ENCODE measurements at places on chromosomes 2 and 18.

GRCh38 chr2:131046918-131047652 is 46.2 kb downstream of the FAM168B start:
- DNase-seq: no peak

DNA sequence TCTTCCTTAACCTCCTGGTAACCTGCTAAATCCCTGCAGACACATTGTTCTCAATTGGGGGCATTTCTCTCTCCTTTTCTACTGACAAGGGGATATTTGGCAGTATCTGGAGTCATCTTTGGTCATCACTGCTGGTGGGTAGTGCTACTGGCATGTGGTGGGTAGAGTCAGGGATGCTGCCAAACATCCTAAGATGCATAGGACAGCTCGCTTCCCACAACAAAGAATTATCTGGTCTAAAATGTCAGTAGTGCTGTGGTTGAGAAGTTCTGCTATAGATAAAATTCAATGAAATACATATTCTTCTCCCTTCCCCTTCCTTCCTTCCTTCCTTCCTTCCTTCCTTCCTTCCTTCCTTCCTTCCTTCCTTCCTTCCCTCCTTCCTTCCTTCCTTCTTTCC is 18.7 kb upstream of the LHCGR start:
- DNase-seq: no peak

DNA sequence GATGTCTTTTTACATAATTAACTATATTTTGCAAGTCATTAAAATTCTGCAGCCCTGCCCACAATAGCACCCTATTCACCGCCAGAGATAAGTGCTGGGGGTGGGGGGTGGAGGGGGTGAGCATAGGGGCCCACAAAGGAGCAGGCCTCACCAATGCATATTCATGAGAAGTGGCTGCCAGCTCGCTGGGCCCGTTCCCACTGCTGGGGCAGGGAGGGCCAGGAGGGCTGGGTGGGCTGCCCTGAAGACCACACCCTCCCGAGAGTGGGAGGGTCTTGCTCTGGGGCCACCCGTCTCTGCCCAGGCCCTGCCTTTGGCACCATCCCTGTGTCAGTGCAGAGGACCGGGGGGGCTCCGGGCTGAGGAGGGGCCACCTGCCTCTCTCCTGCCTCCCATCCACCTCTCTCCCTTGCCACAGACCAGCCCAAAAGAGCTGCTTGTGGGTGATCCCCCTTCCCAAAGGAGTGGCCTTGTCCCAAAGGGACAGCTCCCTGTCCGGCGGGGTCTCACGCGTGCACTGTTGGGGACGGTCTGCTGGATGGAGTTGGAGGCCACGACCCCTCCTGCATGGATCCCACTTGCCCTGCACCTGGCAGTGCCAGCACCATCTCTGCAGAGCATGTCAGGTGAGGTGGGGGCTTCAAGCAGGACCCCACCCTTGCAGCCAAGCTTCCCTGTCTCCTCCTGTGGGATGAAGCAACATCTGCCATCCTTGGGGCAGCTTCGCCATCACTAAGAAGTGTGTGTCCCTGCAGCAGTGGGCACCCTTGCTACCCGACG is 138.8 kb upstream of the GPC1 start:
- DNase-seq: no peak

- no peak for DNase-seq
These were observed 11.3 kb downstream of the OSR1 start for GRCh38 chr2:19346983-19347618.

DNA sequence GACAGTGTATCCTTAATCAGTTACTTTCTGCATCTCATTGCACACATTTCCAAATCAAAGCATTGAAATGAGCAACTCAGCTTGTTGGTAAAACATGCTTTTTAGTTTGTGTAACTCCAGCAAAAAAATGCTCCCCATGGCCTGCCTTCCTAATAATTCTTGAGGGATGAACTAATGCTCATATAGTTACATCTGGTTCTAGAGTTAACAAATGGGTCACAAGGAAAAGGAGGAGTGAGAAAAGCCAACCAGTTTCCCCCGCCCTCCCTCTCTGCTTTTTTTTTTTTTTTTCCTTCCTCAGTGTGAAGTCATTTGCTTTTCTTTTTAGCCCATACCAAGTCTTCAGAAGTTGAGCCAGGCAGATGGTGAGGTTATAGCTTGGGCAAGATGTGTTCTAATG is 231.7 kb downstream of the MTX2 start:
- DNase-seq: no peak

DNA sequence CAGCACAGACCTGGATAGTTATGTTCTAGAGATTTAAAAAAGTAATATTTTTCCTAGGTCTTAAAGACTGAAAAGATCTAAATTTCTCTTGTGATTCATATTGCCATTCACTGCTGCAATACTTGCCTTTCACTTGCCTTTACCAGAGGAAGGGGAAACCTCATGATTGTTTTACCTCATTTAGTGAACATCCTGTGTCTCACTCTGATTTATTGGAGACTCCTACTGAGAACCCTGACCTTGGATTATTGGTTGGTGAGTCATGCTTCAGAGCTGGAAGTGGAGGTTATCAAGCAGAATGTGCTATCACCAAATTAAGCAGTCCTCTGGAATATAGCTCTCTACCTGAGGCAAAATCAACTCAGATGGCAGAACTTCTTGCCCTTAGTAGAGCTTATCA is 500.5 kb downstream of the TSN start:
- no peak for DNase-seq

DNA sequence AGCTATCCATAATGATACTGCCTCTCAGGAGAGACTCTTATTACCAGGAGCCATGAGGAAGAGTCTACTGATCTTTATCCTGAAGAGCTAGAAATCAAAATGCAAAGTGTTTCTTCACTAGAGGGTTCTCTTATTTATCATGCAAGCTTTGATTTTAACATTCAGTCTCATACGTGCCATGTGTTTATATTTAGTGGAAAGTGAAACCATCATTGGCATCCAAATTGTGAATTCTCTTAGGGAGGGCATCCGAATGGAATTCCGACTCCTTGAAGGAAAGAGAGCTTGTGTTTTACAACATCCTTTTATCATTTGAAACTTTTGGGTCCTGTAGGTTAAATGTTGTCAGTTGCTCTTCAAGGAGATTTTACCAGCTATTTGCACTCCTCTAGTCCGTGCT is 170.4 kb upstream of the SESTD1 start:
- DNase-seq: no peak

GRCh38 chr2:69163109-69163508 is 150.1 kb downstream of the ANTXR1 start:
- peak; percentile 63 for DNase-seq

DNA sequence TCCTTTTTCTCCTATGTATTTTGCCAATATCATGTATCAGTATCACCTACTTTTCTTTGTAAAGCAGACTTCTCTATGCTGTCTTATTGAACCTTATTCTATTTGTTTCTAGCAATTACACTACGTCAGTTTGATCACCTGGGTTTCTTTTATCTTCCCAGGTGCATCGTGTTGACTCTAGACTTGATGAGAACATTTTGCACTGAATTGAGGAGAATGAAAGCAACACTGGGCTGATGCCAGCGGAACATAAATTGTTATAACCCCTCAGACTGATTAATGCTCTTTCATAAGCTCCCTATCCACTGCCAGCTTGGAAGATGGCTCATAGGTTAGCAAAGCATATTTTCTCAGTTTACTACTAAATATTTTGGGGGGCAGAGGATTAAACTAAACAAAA is 140.6 kb downstream of the EPHA4 start:
- DNase-seq: no peak

GRCh38 chr2:7044253-7045250 is 127.3 kb downstream of the RNF144A start:
- no peak for DNase-seq

DNA sequence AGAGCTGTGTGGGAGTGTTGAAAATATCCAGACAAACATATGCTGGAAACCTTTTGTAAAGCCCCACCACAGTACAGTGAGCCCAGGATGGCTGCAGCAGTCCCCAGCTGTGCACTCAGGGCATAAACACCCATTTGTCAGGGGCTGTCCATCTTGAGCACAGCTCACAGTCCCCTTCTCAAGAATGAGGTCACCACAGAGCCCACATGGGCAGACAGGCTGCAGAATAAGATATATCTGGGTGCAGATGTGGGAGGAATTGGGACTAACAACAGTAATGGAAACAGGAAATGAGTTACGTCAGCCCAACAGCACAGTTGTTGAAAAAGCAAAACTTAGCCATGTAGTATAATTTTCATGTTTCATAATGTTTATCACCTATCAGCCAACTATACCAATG is 219.6 kb downstream of the ETAA1 start:
- no peak for DNase-seq

- DNase-seq: no peak
These were observed 346.2 kb downstream of the ZNF521 start for GRCh38 chr18:25005541-25006403.

- DNase-seq: no peak
These were observed 174.4 kb downstream of the ALPK2 start for GRCh38 chr18:58454406-58455061.

DNA sequence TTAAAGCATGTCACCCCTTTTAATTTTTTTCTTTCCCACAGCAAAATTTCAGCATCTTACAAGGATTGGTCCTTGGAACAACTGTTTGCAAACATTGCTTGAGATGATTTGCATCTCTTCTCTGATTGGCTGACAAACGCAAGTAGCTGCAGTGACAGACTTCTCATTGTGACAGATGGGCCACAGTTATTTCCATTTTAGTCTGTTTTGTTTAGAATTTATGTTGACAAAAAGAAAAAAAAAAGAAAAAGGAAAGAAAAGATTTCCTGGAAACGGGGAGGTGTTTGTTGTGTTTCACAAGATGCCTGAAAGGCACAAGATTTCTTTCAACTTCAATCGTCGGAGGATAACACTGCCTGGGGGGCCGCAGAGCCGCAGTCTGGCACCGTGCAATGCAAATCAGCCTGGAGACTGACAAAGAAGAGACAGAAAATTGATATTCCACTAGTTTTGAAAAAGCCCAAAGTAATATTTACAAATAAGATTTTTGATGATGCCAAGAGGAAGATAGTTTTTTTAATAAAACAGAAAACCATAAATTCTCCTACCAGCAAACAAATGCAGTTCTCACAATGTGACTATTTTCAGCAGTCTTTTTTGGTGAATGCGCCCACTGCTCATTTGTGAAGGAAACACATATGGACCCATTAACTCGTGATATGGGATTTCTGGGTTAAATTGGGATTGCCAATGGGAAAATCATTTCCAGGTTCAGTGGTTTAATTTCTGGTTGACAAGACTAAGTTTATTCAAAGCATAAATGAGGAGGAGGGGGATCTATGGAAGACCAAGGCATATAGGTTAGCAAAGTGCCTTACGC is 296.2 kb upstream of the SMIM21 start:
- no peak for DNase-seq

DNA sequence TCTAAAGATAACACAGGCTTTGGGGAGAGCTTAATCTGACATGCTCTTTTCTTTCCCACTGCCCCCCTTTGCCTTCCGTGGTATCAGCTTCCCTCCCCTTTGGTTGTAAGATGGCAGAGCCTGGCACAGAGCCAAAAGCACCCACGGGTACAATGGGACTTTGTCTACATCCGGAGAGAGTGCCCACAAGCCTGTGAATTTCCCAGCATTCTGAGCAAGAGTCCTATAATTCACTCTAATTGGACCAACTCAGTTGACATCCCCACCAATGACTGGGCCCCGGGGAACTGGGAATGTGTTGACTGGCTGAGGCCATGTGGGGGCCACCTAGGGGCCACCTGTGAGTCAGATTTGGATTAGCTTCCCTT is 20.1 kb upstream of the C2orf72 start:
- no peak for DNase-seq

GRCh38 chr18:63312019-63312409 is 7.6 kb downstream of the BCL2 start:
- no peak for DNase-seq

- no peak for DNase-seq
These were observed 725 bp upstream of the ANKRD53 start for GRCh38 chr2:70977605-70978205.

- DNase-seq: no peak
These were observed 119.9 kb upstream of the RND3 start for GRCh38 chr2:150607390-150607811.

DNA sequence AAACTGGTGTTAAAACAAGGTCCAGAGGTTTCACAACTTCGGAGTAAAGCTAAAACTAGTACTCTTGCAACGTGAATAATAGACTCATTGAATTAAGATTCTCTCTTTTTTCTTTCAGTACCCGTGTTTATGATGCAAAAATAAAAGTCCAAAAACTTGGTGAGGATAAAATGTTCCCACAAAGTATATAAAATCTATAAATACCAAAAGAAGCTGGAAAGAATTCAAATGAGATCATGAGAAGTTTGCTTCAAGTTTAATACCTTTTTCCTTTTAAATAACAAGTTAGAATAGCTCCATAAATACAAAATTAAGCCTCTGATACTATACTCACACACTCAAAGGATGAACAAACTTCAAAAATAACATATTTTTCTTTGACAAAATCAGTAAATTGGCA is 34.0 kb downstream of the METTL4 start:
- no peak for DNase-seq

GRCh38 chr18:12679183-12679786 is 21.4 kb upstream of the SPIRE1 start:
- no peak for DNase-seq

DNA sequence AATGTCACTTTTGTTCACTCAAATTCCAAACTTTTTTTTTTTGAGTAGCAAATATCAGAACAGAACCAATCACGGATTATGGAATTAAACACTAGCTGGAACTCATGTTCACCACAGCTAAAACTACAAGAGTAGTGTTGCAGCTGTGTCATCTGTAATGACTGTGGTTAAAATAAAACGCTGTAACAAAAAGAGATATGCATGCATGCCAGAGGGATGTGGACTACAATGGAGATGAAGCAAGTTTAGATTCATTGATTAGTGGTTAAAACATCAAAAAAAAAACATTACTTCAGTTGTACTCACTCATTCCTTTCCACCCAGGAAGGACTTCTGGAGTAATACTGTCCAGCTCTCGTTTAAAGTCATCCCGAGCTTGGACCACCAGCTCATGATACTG is 37.0 kb downstream of the IMMT start:
- DNase-seq: no peak

- no peak for DNase-seq
These were observed 319 bp downstream of the ZSCAN30 start for GRCh38 chr18:35289727-35290093.
